ENCODE measurements at places on chromosomes 7 and 10.

DNA sequence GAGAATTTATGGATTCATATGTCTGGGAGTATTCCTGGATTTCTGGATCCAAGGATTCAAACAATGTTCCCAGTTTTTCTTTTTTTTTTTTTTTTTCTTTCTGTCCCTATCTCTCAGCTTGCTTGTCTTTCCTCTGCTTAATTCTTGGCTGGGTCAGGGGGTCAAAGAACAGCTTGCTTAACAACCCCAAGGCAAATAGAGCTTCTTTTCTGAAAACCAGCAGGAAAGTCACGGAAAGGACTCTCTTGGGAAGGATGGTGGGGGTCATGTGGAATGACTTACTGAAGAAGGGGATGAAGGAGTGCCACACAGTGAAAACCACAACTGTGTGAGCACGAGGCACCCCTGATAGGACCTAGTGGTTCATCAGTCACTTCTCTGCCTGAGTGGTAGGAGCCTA is 36.1 kb downstream of the GRK5 start:
- DNase-seq = no peak

DNA sequence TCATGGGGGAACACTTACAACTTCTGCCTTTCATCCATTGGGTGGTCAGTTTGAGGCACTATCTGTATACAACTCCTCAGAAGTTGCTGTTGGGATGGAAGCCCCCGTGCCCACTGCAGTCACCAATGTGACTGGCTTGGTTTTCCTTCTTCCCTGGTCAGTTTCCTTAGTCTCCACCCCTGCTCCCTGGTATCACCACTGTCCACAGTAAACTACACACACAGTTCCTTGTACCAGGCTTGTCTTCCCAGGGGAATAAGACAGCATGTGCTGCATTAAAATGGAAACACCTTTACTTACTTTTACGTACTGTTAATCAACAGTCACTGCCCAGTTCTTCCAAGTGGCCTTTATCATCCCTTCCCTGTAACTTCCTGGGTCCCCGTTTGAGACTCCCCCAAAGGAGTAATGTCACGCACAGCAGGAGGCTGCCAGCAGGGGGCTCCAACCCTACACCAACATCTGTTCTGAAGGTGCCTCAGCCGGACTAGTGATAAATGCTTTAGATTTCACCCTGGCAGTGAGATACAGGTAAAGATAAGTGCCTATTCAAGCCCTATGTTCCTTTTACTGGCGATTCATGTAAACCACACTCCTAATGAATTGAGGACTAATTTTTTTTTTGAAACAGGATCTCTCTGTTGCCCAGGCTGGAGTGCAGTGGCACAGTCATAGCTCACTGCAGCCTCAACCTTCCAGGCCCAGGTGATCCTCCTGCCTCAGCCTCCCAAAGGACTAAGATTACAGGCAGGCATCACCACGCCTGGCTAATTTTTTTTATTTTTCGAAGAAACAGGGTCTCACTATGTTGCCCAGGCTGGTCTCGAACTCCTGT is 45.3 kb upstream of the PIK3AP1 start:
- DNase-seq = peak; percentile 86

GRCh38 chr10:76150876-76151288 is 719.5 kb downstream of the LRMDA start:
- no peak for DNase-seq

DNA sequence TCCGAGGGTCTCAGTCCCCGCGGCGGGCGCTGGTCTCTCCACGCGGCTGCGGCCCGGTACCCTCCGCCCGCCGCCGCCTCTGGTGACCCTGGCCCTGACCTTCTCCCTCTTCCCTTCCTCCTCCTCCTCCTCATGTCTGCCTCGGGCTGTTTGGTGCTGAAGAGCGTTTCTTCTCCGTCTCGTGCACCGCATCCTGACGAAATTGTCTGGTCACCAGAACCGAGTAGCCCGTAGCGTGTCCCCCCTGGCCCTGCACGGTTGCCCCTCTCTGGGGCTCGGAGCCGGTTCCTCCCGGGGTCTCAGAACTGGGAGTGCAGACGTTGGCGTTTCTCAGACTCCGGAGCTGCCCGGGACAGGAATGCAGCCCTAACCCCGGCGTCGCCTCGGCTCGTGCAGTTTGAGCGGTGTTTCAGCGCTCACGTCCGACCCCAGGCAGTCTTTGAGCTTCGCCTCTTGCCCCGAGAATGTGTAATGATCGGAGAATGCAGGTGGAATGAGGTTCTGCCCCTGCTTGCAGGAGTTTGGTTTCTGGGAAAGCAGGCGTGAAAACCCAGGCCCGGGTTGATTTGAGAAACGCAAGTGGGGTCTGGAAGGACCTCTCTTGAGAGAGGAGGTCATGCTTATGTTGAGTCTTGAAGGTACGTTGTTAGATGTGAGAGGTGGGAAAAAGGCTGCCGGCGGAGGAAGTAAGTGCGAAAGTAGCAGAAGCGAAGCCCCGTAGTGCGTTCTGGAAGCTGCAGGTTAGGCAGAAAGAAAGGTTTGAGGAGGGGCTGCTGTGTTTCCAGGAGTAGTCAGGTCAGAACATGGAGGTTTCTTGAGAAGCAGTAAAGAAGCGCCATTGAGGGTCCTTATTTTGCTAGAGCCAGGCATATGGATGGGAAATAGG is 743 bp downstream of the RBM17 start:
- no peak for DNase-seq

- DNase-seq = no peak
Measured at GRCh38 chr7:906776-907157, 30.4 kb downstream of the GET4 start.

- no peak for DNase-seq
Measured at GRCh38 chr10:63760034-63760707, 239.0 kb downstream of the REEP3 start.

DNA sequence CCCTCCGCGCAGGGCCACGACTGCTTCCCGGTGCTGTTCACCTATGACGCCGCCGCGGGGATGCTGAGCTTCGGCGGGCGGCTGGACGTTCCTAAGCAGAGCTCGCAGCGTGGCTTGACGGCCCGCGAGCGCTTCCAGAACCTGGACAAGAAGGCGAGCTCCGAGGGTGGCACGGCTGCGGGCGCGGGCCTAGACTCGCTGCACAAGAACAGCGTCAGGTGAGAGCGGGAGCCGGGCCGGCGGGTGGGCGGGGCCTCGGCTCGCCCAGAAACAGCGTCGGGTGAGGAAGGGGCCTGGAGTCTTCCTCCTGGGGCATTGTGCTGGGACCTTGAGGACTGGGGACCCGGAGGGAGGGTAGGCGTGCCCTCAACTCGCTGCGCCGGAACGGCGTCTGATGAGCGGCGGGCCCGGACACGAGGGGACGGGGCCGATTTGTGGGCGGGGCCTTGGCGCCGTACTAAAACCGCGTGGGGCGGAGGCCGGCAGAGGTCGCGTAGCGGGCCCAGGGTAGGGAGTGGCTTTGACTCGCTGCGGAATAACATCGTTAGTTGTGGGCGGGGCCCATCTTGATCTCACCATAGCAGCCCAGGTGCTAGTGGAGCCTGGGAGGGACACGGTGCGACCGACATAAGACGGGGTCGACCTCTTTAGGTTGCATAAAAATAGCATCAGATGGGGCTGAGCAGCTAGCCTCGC is 15.6 kb downstream of the PDAP1 start:
- peak; percentile 67 for DNase-seq

- DNase-seq = no peak
Measured at GRCh38 chr7:14937581-14937980, 35.0 kb upstream of the DGKB start.

GRCh38 chr7:13989126-13989948 is at the start of gene ETV1:
ETV1 (minus strand) TSS chr7:13989666; CDS start chr7:13989052, 614 bp downstream.
- DNase-seq = peak; percentile 49

DNA sequence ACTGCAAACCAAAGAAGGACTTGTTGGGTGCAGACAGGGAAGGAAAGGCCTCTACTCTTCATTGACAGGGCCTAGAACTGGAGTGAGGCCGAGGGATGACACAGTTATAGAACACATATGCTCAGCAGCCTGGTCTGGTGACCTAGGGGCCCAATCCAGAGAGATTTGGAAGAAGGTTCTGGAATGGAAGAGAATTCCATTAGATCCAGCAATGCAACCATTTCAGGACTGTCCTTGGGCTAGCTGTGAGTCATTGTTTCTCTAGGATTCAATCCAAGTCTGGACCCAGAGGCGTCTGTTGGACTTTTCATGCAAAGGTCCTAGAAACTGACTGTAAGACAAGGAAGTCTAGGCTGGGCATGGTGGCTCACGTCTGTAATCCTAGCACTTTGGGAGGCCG is 59.2 kb downstream of the WIPF3 start:
- no peak for DNase-seq

DNA sequence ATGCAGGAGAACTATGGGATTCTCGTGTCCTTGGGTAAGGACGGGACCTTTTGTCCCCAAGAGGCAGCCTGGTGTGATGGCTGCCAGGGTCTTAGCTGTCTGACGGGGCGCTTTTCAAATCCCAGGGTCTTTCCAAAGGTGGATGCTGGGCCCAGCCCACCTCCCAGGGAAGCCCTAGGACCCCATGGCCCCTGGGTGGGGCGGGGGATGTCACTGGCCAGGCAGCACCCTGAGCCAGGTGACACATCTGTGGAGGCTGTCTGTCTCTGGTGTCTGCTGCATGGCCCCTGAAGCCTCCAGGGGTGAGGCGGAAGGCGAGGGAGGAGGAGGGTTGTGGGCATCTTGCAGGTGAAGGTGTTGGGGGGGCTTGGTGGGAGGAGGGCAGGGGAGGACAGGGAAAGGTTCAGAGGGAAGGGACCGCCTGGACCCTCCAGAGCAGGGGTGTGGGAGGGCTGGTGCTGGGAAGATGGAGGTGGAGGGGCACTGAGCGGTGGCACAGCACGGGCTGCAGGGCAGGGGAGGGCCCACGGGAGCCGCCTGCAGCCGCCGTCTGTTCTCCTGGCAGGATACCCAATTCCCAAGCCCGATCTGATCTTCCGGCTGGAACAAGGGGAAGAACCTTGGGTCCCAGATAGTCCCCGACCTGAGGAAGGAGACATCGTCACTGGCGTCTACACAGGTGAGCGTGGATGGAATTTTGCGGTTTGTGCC is 7.0 kb downstream of the ZNF316 start:
- DNase-seq = no peak

DNA sequence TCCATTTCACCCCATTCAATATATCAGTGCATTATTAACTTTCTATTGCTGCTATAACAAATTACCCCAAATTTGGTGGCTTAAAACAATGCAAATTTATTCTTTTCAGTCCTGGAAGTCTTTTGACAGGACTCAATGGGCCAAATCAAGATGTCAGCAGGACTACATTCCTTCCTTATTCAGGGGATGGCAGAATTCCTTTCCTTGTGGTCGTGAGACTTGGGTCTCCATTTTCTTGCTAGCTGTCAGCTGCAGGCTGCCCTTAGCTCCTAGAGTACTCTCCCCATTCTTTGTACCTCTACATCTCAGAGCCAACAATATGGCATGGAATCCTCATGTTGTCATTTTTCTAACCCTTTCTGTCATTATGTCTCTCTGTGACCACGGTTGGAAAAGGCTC is 310.6 kb downstream of the HDAC9 start:
- no peak for DNase-seq

- DNase-seq = no peak
Measured at GRCh38 chr10:71622154-71622526, 97.4 kb downstream of the C10orf105 start.

- no peak for DNase-seq
Measured at GRCh38 chr10:78634835-78635234, 433.9 kb upstream of the ZMIZ1 start.

- no peak for DNase-seq
Measured at GRCh38 chr10:102581401-102581800, 62.9 kb upstream of the TRIM8 start.

DNA sequence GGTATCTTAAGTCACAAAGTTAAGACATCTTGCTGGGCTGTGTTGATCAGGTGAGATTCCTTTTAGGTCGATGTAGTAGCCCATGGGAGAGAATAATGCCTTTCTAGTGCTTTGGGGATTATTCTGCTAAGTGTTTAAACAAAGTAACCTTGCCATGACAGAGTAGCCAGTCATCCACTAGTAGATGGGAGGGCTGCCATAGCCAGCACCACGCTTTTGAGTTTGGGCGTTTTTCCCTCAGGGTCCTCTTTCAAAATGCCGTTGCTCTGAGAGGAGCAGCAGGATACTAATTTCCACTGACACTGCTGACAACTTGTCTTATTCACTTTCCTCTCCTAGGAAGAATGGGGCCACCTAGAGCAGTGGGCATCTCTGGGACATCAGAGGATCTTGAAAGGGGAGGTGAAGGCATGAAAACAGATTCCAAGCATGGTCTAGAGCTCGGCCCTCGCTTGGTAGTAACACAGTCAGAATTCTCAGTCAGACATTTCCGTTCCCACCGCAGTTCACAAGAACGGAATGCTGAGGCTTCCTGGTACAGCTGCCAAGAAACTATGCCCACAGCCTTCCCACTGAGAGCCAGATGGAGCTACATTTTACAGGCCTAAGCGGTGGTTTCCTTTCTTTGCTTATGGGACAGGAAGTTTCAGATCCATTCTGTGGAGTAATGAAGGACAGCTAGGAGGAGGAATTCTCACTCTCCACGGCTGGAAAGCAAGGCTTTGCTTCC is 15.3 kb upstream of the RSU1 start:
- DNase-seq = no peak

- DNase-seq = no peak
Measured at GRCh38 chr10:128932071-128932820, 534.8 kb upstream of the MGMT start.

DNA sequence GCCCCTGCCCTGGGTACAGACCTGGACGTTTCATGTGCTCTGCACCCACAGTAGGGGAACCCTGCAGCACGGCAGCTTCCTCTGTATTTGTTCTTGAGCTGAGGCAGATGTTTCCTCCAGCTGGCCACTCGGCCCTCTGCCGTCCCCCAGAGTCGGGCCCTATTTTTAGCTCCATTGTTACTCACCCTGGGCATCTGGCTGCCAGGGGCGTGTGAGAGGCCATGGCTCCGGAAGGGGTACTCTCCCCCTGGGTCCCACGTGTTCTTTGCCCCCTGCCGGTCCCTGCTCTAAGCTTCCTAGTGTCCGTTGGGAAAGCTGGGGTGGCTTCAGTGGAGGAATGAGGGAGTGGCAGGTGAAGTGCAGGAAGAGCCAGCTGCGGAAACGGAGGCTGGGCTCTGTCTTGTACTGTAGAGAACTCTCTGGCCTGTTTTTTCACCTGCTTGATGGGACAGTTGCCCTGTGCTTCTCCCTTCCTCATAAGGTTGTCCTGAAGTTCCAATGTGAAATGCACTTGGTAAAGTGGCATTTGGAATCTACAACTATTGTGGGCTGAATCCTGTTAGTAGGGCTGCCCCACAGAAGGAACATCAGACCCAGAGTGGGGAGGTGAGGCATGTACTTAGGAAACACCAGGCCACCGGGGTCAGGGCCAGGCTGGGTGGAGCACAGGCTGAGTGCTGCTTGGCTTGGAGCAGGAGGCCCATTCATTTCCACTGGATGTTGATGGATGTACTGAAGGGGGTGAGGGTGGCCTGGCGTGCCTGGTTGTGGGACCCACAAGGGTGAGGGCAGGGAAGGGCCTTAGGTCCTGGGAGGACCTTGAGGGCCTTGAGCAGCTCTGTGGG is 30.6 kb downstream of the PALD1 start:
- peak; percentile 68 for DNase-seq
